Fibroblast of skin of abdomen (primary cell): ENCODE measurements at places on chromosomes 16 and 17.

GRCh38 chr17:15267996-15268395, 2.9 kb upstream of the PMP22 start:
- DNase-seq: peak; percentile 64

- no peak for DNase-seq
Measured at GRCh38 chr16:16086653-16087446, 136.4 kb downstream of the ABCC6 start.

DNA sequence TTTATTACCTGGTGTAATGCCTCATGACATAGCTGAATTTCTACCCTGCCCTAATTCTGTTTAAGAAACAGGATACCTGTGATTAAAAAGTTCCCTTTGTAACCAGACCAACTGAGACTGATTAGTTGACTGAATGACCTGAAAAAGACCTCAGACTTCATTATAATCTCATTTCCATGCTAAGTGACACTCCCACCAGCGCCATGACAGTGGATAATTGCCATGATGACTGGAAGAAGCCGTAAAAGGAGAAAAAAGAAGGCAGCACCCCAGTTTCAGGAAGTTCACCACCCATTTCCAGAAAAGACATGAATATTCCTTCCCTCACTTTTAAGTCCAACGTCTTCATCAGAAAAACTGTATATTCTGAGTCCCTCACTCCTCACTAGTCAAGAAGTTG, 125.6 kb upstream of the HS3ST4 start:
- DNase-seq: no peak

DNA sequence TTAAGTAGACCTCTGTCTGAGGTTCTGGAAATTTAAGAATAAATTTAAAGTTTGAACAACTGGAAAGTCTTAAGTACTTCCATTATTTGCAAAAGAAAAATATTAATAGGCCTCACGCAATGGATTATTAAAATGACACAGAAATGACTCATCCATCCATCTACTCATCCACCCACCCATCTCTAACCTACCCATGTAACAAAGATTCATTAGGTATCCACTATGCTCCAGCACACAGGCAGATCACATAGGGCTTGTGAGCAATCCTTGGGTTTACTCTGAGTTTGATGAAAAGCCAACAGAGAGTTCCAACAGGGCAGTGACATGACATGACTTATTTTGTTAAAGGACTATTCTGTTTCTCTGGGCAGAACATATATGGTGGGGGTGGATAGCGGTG, 93.3 kb downstream of the HELZ start:
- DNase-seq: peak; percentile 54

- peak; percentile 17 for DNase-seq
Measured at GRCh38 chr16:10039220-10040096, 142.8 kb downstream of the GRIN2A start.

DNA sequence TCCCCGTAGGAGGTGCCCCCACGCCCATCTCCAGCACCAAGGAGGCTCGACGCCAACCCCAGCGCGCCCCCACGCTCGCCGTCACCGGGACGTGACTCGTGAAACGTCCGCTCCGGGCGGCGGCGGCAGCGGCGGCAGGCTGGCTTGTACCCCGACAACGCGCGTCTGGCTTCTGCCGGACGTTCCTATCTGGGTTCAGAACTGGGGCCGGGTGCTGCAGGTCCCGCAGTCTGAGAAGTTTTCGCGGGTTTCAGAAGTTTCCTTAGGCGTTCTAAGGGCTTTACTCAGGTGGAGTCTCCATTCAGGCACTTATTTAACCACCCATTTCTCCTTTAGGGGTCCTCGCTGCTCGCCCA, 672 bp upstream of the ALKBH5 start:
- DNase-seq: peak; percentile 89

- DNase-seq: peak; percentile 82
Measured at GRCh38 chr16:54346041-54346440, 59.5 kb upstream of the IRX3 start.

DNA sequence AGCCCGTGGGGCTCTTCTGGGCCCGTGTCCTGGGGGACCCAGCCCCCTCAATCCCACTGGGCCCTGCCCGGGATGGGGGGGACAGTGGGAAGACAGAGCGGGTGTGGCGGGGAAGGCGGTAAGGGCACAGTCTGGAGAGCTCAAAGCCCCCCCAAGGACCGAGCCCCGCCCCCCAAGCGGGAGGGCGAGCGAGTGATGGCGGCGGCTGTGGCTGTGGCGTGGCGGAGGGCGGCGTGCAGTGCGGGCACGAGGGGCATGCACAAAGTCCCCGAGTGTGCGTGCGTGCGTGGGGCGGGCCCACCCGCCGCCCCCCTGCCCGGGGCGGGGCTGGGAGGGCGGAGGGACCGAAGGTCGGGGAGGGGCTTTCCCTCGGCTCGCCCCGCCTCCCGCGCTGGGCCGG, 3.6 kb upstream of the WDR24 start:
- DNase-seq: no peak

DNA sequence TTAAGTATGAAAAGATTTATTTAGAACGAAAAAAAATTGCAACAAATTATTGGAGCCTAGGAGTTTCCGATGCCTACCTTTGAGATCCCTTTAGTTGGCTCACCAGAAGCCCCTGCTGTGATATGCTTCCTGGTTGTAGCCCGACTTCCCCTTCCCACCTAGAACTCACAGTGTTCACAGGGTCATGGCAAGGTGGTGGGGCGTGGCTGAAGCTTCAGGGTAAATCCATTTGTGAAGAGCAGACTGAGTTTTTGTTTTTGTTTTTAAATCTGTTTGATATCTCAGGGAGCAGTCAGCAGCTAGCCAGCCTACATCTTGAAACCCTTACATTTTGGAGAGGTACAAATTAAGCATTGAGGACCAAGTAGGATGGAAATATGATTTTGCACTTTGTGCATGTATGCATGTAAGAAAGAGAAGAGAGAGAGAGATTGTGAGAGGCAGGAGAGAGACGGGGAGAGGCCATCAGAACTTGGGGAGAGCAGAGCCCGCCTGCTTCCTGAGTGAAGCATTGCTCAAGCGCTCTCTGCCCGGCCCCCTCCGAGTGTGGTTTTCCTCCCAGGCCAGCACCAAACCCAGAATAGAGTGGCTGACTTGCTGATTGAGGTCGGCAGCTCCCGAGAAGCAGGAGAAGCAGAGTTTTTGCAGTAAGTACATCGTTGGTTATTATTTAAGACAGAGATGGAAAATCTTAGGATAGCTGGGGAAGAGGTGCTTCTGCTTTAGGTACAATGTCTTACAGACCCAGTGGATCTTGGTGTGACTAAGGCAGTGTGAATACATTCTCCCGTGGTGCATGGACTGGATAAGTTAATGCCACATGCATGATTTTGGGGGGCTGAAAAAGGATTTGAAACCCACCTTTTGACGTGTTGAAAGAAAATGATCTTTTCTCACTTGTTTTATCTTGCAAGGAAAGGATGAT, 64.2 kb downstream of the SPECC1 start:
- peak; percentile 26 for DNase-seq

- no peak for DNase-seq
Measured at GRCh38 chr17:36926226-36926625, 11.0 kb upstream of the LHX1 start.

GRCh38 chr17:30519166-30519565, 42.0 kb downstream of the GOSR1 start:
- no peak for DNase-seq

GRCh38 chr16:50081428-50082018, 15.8 kb downstream of the HEATR3 start:
- no peak for DNase-seq

GRCh38 chr17:44599298-44600175, 42.3 kb downstream of the FZD2 start:
- peak; percentile 97 for DNase-seq

DNA sequence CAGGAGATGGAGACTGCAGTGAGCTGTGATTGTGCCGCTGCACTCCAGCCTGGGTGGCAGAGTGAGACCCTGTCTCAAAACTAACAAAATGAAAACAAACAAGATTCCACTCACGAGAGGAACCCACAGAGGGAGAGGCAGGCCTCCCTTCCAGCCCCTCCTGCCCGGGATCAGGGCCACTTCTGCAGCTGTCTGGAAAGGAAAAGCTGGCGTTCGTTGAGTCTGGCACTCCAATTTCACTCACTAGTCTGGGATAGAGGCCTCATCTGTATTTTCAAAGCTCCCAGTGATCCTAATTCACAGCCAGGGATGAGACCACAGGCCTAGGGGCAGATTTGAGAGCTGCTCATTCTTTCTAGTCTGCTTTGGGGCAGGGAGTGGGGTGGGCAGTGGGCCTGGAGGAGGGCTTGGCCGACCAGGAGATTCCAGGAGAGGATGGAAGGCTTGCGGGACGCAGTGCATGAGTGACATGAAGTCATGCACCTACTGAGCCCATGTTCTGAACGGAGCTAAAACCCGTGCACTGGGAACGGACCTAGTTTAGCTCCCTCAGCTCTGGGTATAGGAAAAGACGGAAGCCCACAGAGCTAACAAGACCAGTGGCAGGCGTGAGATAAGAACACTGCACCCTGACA, 54.0 kb downstream of the COTL1 start:
- DNase-seq: no peak

GRCh38 chr16:88030498-88030897, 79.3 kb downstream of the BANP start:
- no peak for DNase-seq

DNA sequence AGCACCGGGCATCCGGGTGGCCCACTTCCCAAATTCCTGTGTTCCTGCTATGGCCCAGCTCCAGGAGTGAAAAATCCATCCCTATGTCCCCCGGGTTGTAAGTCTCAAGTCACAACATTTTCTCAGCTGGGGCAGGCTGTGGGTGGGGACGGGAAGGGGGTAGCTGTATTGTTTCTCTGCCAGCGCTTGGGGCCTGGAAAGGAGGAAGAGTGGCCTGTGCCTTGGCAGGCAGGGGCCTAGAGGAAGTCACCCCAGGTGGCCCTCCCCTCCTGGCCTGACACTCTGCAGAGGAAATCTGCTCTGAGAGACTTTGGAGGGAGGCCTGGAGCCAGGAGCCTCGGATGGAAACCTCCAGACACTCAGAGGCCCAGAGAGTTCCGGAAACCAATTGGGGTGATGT, 10.6 kb upstream of the SCN4A start:
- DNase-seq: no peak

DNA sequence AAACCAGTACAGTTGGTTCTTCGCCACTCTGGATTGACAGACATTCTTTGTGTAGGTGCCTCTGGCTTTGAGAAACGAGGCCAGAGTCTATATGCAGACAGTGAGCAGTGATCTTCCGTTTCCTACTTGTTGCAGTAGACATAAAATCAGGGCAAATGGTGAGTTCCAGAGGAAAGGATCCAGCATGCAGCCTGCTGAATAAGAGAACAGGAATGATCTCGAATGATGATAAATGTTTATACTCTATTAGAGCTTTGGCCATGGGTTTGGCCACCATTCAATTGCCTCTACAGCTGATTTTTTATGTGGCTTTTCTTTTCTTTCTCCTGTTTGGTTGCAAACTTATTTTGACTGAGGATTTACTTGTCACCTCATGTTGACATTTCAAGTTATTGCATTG, 286.7 kb downstream of the IRX3 start:
- DNase-seq: peak; percentile 39

GRCh38 chr17:32502710-32503109, 15.9 kb downstream of the CDK5R1 start:
- DNase-seq: no peak

GRCh38 chr16:86519649-86520316, 9.5 kb downstream of the FOXF1 start:
- peak; percentile 42 for DNase-seq

- no peak for DNase-seq
Measured at GRCh38 chr17:75737133-75737962, 16.1 kb downstream of the ITGB4 start.

DNA sequence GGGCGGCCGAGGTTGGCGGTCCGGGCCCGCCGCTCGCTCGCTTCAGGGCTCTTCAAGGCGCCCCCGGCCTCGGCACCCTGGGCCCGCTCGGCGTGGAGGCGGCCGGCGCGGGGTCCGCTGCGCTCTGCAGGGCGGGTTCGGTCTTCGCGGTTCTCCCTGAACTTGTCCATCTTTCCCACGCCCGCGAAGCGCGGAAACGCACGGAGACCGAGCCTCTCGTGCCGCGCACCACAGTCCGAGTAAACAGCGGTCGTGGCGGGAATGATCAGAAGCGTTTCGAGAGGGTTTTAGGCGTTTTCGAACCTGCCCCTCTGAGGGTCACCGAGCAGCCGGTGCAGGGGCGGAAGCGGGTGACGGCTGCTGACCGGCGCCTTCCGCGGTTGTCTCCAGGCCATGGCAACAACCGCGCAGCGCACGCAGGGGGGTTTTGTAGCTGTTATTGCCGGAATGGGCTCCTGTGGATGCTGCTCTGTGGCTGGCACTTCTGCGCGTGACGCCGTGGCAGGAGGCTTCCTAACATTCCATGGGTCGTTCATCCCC, 414 bp downstream of the NARF start:
- no peak for DNase-seq

DNA sequence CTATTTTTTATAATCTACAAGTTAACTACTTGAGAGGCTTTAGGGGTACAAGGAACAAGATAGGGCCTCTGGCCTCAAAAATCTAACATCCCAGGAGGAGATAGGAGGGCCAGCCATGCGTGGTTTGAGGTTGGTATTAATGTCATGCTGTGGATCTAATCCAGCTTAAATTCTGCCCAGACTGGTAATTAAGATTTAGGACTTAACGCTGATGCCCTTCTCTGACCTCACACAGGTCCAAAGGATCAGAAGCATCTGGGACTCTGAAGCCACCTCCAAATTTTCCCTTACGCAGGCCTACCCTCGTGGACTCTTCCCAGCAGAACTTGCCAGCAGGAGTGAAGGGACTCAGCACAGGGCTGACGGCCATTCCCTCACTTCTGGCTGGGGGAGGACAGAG, 15.1 kb downstream of the SLC6A4 start:
- DNase-seq: no peak

DNA sequence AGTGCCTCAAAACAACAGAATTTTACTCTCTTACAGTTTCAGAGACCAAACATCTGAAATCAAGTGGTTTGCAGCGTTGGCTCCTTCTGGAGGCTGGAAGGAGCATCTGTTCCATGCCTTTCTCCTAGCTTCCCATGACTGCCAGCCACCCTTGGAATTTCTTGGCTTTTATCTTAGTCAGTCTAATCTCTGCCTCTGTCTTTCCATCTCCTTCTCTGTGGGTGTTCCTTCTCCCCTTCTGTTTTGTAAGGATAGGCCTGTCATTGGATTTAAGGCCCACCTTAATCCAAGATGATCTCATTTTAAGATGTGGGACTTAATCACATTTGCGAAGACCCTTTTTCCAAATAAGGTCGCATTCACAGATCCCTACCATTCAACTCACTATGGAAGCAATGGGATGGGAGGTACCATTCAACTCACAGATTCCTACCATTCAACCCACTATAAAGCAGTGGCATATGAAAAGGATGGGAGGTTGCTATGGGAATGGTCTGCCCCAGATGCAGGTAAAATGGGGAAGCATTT, 321.8 kb downstream of the WWOX start:
- DNase-seq: no peak
